Pons (tissue), 1 donor: ENCODE measurements at places on chromosomes 16 and 17.
A peak's percentile ranks its signal among the peaks of the same experiment; 100 is the strongest.

- DNase-seq, result no peak
Measured at GRCh38 chr17:2551493-2551892, 39.8 kb upstream of the METTL16 start.

DNA sequence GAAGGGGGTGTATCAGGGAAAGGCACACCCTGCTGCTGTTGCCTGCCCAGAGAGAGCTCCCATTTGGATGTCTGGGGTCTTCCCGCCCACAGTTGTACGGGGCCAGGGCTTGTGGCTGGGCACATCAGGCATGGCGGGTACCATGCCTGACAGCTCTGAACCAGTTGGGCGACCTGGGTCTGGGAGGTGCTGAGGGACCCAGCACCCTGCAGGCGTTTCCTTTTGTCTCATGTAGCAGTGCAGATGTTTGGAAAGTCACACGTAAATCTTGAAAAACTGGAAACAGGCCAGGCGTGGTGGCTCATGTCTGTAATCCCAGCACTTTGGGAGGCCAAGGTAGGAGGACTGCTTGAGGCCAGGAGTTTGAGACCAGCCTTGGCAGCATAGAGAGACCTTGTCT, 8.4 kb upstream of the JPT2 start:
- no peak for DNase-seq

DNA sequence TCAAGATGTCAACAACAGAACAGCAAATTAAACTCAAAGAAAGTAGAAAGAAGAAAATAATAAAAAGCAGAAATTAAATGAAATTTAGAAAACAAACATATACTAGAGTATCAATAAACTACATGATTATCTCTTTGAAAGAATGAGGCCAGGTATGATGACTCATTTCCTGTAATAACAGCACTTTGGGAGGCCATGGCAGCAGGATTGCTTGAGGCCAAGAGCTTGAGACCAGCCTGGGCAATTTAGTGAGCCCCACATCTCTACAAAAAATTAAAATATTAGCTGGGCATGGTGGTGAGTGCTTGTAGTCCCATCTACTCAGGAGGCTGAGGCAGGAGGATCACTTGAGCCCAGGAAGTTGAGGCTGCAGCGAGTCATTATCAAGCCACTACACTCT, 232.5 kb downstream of the RAB11FIP4 start:
- no peak for DNase-seq

- no peak for DNase-seq
Measured at GRCh38 chr17:48198950-48199541, 91.5 kb downstream of the SNX11 start.

GRCh38 chr17:72683506-72684404, 408.7 kb downstream of the SLC39A11 start:
- DNase-seq, result no peak

- no peak for DNase-seq
Measured at GRCh38 chr16:87918338-87918737, 18.0 kb downstream of the CA5A start.

DNA sequence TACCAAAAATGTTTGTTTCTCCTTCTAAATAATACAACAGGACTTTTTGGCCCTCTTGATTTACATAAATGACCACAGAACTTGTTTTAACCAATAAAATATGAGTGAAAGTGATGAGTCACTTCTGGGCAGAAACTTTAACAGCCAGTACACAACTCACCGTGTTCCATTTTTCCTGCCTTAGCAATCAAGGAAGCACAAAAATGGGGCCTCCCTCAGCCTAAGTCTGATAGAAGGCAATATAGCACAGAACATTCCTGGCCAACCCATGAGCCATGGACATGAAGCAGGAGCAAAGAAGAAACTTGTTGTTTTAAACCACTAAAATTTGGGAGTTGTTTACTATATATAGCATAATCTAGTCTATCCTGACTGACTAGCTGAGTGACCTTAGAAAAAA, 61.1 kb upstream of the MTMR4 start:
- no peak for DNase-seq

DNA sequence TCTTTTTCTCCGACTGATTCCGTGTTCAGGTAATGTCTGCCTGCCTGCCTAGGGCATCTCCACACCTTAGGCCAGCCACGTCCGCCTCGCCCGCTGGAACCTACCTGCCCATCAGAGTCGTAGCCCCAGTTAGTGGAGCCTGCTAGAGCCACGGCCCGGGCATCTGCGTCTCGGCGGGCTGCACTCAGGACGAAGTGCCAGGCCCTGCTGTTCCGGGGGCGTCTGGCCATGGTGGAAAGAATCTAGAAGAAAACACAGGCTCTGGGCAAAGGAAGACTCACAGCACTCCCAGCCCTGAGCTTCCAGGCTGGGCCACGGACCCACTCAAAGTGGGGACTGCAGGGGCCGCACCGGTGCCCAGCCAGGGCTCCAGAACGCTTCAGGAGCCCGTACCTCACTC, 1.1 kb downstream of the SPSB3 start:
- DNase-seq, result no peak

DNA sequence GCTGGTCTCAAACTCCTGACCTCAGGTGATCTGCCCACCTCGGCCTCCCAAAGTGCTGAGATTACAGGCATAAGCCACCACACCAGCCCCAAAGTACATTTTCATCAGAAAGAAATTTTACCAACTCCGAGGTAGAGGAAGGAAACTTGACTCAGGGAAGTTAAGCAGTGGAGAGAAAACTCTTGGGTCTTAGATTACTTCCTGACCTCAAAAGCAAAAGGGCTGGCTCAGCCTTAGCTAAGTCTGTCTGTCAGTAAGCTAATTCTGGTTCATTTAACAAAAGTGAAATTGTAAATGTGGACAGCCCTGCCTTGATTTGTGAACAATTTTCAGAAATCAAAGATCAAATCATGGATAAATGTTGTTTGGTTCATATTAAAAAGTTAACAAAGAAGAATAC, 30.6 kb downstream of the MAP2K6 start:
- DNase-seq, result no peak

DNA sequence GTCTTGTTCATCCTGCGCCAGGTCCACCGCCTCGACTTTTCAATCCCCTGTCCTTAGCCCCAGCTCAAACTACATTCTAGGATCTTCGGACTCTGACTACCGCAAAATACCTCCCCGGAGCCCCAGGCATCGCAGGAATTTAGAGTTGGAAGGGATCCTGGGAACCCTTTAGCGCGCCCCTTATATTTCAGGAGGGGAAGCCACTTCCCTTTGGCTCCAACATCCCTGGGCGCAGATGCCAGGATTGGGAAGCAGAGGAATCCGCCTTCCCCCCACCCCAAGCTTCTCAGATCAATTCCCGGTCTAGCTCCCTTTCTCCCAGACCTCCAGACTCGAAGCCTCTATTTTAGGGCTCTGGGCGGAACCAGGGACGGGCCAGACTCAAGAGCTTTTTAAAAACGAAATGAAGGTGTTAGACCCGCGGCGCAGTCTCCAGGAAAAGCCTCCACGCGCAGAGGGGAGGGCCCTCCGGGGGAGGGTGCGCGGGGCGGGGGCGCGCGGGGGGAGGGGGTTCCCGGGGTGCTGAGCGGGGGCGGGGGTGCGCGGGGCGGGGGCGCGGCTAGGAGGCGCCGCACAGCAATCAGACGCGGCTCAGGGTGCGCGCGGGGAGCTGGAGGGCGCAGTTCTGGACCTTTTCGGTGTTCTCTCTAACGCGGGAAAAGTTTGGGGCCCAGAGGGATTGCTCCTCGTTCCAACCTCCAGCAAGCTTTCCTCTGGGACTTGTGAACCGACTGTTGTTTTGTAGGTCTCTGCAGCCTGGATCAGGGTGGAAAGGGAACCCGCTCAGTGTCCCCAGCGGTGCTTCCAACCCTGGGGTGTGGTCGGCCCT, 1.6 kb downstream of the AHSP start:
- no peak for DNase-seq

DNA sequence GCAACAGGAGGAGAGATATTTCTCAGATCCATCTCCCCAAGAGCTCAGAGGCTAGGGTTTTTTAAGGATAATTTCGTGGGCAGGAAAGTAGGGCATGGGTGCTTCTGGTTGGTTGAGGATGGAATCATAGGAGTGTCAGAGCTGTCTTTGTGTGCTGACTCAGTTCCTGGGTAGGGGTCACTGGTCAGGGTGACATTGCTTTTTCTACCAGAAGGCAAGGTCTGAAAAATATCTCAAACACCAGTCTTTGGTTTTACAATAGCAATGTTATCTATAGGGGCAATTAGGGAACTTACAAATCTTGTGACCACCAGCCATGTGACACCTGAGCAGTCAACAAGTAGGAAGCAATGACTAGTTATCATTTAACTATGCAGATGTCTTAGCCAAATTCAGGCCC, 82.9 kb upstream of the DYNLRB2 start:
- DNase-seq, result no peak

DNA sequence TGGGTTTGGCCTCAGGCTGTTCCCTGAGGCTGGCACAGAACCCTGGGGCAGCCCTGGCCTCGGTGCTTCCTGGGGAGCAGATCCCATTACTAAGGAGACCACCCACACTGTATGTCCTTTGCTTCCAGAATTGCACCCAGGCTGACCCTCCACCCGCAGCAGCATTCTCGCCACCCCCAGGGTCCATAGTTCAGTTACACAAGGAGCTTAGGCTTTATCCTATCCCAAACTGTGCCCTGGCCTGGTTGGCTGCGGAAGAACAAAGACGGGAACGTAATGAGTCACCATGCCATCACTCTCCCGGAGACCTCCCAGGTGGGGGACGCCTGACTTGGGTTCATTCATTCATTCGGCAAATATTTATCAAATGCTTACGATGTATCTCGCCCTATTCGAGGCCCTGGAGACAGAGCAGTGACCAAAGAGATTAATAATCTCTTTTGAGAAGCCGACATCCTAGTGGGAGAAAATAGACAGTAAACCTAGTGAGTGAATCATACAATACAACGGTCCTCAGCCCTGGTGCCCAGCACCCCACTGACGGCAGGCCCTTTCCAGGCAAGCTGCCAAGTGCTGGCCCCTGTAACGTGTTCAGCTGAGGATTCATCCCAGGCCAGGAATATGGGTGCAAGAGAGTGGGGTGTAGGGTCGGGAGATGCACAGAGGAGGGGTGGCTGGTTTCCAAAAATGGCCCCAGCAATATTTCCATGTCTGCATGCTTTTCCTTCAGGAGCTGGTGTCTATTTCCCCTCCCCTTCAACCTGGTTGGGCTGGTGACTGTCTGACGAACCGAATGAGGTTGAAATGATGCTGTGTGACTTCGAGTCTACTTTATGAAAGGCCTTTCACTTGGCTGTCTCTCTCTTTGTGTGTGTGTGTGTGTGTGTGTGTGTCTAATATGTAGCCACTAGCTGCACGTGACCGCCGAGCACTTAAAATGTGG, 134.2 kb downstream of the MGAT5B start:
- DNase-seq, result no peak

- peak; percentile 65 for DNase-seq
Measured at GRCh38 chr16:58020628-58021521, 4.7 kb upstream of the MMP15 start.

GRCh38 chr17:12963505-12963904, 54.3 kb downstream of the ELAC2 start:
- no peak for DNase-seq

- DNase-seq, result no peak
Measured at GRCh38 chr16:89266521-89267134, 49.1 kb downstream of the ZNF778 start.

- no peak for DNase-seq
Measured at GRCh38 chr17:55430541-55431288, 9.1 kb upstream of the MMD start.

DNA sequence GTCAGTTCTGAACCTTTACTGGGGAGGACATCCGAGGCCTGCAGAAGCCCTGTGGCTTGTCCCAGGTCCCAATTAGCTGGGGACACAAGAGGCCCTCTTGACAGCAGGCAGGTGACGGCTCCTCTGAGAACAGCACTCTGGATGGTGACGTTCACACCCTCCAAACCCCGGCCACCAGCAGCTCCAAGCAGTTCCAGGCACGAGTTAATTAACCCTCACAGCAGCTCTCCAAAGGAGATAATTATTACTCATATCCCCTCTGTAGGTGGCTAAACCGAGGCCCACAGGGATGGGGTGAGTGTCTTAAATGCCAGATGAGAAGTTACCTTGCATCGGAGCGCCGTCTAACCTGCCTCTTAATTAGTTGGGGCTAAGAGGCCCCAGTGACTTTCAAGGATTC, 168.9 kb upstream of the CIBAR2 start:
- no peak for DNase-seq

DNA sequence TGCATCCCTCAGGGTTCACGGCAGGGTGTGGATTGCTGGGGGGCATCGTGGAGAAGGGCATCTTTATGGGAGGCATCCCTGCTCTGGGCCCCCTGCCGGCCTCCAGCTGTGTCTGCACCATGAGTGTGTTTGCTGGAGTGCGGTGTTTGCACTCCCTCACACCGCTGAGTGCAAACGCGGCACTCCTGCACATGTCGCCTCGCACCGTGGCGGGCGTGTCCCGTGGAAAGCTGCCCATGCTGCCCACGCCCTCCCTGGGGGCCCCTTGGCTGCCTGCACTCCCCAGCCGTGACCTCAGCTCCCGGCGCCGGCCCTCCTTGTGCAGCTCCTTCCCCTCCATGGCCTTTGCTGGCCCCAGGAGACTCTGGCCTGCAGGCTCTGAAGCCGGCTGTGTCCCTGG, 74.6 kb upstream of the ZNF750 start:
- no peak for DNase-seq

GRCh38 chr16:19804538-19805323, 79.9 kb downstream of the GPRC5B start:
- DNase-seq, result peak; percentile 25

GRCh38 chr16:15775209-15775608, 81.6 kb downstream of the MYH11 start:
- DNase-seq, result no peak

- DNase-seq, result no peak
Measured at GRCh38 chr17:18921912-18922451, 30.0 kb upstream of the SLC5A10 start.

DNA sequence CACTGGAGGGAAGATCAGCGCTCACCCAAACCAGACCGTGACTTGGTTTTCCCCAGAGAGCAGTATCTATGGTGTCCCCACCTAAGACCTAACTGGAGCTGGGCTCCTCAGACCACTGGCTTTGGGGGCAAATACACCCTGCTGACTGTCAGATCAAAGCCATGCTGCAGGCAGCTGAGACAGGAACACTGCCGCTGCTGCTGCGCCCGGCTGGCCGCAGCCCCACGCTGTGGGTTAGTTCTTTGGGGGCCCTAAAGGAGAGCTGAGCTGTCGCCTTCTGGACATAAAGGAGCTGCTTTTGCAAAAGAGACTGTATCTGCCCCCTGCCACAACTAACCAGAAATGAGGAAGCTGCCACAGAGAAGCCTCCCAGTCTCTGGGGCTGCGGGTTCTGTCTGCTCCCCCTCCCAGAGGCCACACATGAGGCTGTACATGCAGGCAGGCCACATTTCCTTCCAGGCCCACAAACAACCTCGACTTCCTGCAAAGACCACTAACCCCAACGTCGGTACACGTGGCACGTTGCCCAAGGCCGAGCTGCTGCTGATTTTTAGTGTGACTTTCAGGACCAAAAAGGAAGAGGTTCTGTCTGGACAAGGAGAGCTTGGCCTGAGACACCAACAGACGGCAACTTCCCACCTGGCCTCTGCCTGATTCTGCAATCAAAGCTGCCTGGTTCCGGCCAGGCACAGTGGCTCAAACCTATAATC, 18.2 kb upstream of the ABR start:
- DNase-seq, result peak; percentile 85

DNA sequence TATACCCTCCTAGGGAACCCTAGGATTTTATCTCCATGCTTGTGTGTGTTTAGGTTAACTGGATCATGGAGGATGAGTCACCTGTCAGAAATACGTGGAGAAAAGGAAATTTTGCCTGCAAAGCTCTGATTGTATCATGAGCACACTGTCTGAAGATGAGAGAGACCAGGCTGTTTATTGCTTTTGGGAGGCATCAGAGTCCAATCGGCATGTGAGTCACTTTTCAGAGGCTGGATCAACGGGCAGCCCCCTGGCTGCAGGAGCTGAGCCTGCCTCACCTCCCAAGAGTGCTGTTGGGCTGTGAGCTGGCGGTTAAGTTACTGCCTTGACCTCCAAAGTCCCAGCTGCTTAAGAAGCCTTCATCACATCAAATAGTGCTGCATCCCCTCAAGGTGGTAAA, 41.5 kb upstream of the MED9 start:
- DNase-seq, result no peak
